ENCODE measurements at places on chromosomes 1 and 21.

GRCh38 chr1:17381161-17381560 is 9.2 kb downstream of the PADI6 start:
- no peak for DNase-seq

DNA sequence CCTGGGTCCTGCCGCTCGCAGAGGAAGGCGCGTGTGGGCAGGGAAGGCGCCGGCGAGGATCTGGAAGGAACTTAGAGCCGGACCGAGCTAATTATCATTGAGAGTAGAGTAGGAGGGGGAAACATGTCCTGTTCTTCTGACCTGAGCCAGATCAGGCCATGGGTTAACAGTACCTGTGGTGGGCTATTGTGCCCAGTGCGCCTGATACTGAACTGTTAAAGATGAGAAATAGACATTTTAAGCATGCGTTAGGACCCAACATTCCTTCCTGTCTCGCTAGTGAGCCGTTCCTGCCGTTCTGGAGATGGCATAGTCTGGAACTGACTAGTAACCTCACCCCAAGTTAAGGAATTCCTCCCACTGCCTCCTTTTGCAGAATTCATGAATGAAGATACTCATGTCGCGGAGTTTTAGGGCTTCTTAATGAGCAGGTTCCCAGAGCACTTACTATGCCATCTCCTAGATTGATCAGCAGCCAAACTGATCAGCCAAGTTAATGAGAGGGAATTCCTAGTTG is 870 bp downstream of the STRIP1 start:
- DNase-seq = no peak

GRCh38 chr1:155697046-155697445 is 8.2 kb downstream of the DAP3 start:
- DNase-seq = no peak

GRCh38 chr1:3890389-3891328 is 9.4 kb downstream of the C1orf174 start:
- peak; percentile 49 for DNase-seq

GRCh38 chr21:17925000-17925610 is 105.9 kb upstream of the C21orf91 start:
- DNase-seq = peak; percentile 79

DNA sequence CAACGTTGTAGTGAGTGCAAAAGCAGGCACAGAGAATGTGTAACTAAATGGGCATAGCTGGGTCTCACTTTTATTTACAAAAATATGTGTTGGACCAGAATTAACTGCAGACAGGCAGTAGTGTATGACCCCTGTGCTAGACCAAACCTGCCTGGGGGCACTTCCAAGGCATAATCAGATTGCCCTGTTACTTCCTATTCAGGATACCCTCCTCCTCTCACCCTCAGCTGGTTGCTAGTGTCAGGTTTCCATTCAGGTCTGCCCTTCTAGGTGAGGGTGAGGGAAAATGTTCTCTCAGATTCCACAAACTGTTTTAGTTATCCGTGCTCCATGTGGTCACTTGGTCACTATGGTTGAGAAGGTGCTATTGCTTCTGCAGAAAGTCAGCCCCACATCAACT is 387.3 kb downstream of the LMX1A start:
- no peak for DNase-seq

- DNase-seq = no peak
These were observed at the start of gene LRRC39 for GRCh38 chr1:100178091-100178490. Gene LRRC39 (minus strand): TSS chr1:100178256. CDS start chr1:100168516, 9,740 bp downstream.

GRCh38 chr21:42039911-42040351 is 29.8 kb upstream of the ZBTB21 start:
- no peak for DNase-seq

- no peak for DNase-seq
These were observed 5.6 kb upstream of the LACTBL1 start for GRCh38 chr1:22978299-22978698.

DNA sequence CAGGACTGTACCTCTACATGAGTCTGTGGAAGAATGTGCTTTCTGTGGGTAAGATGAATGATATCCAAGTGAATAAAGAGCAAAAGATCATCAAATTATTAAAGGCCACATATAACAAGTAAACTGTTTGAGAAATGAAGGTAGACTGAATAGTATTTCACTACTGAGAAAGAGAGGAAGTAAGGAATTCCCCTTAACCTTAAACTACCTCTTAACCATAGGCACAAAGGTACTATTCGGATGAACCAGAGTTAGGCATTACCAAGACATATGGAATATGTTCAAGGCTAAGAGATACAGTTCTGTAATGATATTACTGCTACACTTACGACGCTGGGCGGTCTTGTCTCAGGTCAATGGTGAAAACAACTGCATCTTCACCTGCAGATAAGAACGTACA is 25.5 kb downstream of the DCAF8 start:
- peak; percentile 14 for DNase-seq

GRCh38 chr1:55071477-55071876 is 32.1 kb downstream of the PCSK9 start:
- DNase-seq = no peak

DNA sequence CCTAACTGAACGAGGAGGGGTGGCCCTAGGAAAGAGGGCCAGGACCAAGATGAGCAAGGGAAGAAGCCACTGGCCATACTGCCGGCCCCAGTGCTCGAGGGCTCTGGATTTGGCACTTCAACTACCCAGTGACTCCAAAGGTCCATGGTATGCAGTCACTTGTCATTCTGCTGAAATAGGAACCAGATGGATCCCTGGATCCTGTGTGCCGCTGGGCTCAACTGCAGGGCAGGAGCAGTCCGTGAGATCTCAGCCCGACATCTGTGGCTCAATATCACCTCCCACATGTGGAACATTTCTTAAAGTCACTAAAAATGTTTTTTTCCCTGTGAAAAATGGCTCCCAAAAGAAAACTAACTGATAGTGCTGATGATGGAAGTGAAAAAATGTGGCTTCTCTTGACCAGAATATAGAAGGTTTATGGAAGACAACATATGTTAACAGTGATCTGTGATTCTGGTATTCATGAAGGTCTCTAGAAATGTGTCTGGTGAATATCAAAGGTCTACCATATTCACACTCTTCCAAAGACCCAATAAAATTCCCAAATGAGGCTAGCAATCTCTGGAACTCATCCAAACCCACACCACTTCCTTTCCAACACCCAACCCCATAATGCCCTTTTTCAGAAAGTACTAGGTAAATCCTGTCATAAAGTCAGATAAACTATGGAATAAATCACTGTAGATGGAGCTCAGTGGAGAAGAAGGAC is 24.1 kb downstream of the PAFAH2 start:
- DNase-seq = no peak

DNA sequence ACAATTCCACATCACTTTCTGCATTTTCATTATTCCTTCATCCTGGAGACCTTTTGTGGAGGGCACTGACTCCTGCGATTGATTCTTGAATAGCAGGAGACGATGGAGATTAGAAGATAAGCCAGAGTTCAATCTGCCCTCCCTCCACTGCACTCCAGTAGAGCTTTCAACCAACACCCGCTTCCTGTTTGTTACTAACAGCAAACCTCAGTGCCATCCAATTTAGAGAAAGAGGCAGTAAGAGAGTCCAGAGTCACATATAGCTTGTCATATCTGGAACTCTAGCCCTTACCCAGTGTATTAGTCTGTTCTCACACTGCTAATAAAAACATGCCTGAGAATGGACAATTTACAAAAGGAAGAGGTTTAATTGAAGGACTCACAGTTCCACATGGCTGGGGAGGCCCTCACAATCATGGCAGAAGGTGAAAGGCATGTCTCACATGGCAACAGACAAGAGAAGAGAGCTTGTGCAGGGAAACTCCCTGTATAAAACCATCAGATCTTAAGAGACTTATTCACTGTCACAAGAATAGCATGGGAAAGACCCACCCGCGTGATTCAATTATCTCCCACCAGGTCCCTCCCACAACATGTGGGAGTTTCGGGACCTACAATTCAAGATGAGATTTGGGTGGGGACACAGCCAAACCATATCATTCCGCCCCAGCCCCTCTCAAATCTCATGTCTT is 55.9 kb downstream of the PCBP3 start:
- DNase-seq = no peak

DNA sequence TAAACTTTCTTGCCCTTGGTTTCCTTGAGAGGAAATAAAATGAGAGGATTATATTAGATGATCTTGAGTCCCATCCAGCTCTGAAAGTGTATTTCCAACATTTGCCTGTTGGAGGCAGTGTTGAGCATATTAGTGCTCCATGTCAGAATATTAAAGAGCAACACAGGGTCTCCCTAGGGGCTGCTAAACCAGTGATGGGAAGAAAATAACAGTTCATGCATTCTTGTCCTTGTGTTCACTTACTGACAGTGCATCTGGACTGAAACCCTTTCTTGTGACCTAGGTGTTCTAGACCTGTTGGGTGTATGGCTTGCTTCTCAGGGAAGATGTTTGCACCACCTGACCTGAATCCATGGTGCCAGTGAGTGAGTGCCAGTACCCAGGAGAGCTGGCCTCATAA is 124.7 kb upstream of the KIAA0040 start:
- peak; percentile 40 for DNase-seq

DNA sequence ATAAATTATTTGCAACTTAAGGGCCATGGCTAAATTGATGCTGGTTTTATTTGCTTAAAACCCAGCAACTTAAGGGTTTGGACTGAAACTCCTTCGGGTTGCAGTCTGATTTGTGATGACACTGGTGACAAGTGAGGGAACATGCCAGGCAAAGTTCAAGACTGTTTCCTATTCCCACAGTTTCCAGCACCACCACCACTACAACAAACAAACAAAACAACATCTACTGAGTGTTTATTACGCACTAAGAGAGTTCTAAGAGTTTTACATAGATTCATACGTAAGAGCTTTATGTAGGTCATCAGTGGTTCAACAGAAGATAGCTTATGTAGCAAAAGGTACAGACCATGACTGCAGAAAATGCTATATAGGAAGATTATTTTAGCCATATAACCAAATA is 1582.1 kb downstream of the BRINP3 start:
- no peak for DNase-seq

- no peak for DNase-seq
These were observed 20.1 kb downstream of the SIM2 start for GRCh38 chr21:36718951-36719501.

DNA sequence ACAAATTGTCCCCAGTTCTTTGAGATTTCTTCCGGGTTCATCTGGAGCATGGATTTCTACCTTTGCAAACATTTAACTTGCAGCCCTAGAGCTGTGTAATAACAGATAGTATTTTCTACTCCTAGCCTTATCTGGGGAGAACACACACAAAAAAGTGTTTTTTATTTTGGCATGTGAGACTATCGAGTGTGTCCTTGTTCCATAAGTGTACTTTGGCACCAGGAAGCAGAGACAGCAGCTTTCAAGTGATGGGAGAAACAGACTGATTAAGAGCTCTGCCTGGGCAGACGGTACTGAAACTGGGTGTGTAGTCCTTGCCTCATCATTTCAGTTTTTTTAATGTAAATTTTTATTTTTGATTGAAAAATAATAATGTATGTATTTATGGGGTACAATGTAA is 297.4 kb downstream of the ST6GALNAC3 start:
- no peak for DNase-seq

- peak; percentile 58 for DNase-seq
These were observed 26.7 kb upstream of the RPTN start for GRCh38 chr1:152185544-152186391.

GRCh38 chr1:192171123-192171522 is 12.9 kb downstream of the RGS18 start:
- DNase-seq = no peak

DNA sequence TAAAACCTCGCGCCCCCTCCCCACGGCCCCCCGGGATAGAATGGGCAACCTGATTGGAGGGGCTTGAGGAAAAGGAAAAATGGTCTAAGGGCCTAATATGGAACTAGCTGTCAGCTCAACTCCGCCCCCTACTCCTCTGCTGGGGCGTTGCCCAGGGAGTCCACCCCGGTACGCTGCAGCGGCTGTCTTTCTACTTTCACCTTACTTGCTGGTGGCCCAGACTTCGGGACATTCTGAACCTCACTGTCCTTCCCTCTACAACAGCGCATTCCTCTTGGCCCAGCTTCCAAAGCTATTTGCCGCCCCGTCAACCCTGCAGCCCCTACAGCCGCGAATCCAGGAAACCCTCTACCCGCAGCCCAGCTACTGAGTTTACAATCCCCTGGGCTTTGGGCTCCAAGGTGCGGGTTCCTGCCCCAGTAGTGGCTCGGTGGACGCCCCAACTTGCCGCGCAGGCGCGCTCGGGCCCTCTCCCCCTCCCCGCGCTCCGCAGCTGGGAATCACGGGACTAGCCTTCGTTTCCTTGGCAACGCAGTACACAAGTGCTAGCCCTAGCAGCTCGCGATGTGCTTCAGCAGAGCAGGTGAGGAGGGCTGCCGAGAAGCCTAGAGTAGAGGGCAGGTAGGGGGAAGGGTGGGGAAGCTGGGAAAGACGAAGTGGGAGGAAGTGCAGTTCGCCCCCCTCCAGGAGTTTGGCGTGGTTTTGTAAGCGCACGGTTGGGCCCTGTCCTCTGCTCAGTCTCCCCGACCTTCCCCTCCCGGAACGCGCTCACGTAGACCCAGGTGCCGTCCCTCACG is 55.6 kb downstream of the CHIA start:
- DNase-seq = peak; percentile 92

- no peak for DNase-seq
These were observed 52.2 kb downstream of the DMRTB1 start for GRCh38 chr1:53511323-53511932.

- no peak for DNase-seq
These were observed 12.4 kb upstream of the NBPF1 start for GRCh38 chr1:16625497-16626408.

- no peak for DNase-seq
These were observed 60.4 kb downstream of the CAPZB start for GRCh38 chr1:19424651-19425570.

- no peak for DNase-seq
These were observed 7.5 kb downstream of the KCNA10 start for GRCh38 chr1:110511436-110511835.

- no peak for DNase-seq
These were observed 3.3 kb downstream of the GPR153 start for GRCh38 chr1:6257541-6258069.

GRCh38 chr21:42835611-42836401 is 43.5 kb downstream of the WDR4 start:
- DNase-seq = no peak

DNA sequence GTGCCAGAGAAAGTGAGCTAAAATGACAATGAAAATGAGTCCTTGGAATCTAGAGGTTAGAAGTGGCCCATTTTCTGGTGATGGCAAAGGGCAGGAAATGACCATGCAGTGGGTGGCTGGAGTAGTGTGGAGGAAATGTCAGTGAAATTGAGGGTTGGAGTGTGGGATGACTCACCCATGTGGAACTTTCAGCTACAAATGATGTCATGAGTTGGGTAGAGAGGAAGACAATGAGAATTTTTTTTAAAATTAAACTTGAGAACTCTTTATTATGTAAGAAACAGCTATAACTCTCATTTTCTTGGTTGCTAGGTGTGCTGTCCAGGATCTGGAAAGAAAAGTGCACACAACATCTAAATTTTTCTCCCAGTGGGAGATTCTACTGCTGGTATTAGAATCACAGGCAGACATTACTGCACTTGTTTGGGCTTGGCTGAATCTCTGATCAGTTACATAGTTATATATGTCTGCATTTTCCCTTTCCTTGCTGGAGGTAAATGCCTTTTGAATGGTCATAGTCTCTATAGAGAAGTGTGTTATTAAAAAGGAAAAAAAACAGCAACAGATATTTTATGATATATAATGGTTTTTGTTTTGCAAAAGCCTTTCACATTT is 56.8 kb upstream of the GNG12 start:
- DNase-seq = peak; percentile 4

All from GM12865 (cell line).